KG1 (cell line): ENCODE measurements at places on chromosomes 1 and 21.

GRCh38 chr1:39590546-39590945 is 14.0 kb upstream of the PABPC4 start:
- DNase-seq, result no peak

- no peak for DNase-seq
Measured at GRCh38 chr1:160022330-160023310, 9.2 kb downstream of the PIGM start.

DNA sequence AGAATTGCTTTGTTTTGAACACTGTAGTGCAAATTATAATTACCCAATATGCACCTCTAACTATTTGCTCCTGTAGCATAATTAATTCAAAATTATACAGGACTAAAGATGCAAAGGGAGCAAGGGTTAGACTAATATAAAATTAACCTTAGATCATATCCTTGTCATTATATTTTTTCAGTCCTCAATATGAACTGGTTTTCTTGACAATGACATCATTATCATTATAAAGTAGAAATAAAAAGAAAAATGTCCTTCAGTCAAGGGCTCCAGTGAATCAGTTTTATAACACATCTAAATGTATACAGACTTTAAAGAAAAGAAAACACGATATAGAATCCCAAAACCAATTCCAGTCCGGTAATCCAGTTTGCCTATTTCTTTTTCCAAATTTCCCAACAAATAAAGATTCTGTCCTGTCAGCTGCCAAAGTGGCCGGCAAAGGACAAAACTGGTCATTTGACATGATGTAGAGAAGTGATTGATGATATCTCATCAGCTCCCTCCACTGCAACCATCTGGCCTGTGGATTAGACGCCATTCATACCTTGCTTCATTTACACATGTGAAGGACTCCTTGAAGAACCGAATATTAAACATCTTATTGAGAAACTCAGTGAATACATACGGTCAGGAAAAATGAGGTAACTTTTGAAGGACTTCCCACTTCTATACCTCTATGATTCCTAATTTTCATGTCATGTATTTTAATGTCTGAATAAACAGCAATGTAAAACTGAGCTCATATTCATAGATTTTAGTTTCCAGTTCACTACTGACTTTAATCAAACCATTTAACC is 15.5 kb downstream of the DPYD start:
- no peak for DNase-seq

DNA sequence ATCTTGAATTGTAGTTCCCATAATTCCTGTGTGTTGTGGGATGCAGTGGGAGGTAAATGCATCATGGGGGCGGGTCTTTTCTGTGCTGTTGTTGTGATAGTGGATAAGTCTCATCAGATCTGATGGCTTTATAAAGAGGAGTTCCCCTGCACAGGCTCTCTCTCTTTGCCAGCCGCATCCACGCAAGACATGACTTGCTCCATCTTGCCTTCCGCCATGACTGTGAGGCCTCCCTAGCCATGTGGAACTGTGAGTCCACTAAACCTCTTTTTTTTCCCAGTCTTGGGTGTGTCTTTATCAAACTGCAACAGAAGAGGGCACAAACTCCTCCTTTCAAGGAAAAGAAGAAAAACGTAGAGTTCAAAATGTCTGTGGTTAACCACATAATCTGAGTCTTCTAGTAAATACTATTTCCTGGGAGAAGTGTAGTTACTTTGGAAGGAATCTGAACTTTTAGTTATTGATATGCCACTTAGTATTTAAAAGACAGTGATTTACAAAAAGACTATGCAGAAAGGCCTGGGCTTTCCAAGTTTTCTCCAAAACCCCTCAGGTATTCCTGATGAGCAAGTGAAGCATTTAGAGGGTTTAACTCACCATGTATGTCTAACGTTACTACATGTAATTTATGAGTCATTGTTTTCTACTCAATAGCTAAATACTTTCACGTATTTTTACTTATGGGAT is 10.0 kb downstream of the ADAMTS1 start:
- DNase-seq, result no peak

DNA sequence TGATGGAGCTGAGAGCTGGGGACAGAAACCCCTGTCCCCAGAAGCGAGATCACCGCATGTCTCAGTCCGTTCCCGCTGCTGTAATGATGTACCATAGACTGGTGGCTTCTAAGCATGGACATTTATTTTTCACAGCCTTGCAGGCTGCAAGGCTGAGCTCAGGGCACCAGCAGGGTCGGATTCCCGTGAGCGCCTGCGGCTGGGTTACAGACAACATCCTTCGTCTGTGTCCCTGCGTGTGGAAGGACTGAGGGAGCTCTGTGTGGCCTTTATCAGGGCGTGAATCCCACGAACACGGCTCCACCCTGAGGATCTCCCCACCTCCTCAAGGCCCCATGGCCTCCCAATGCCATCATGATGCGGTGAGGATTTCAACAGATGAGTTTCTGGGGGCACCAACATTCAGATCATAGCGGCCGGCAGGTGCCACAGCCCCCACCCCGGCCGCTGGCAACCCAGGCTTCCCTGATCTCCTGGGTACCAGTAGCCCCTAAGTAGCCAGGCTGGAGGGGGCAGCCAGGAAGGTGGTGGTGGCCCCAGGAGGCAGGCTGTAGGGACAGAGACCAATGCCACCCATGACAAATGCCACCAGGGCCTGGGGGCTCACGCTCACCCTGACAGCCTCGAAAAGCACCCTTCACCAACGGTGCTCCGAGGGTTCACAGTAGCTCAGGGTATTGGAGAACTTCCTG is 104.4 kb downstream of the CRYAA start:
- DNase-seq, result no peak

DNA sequence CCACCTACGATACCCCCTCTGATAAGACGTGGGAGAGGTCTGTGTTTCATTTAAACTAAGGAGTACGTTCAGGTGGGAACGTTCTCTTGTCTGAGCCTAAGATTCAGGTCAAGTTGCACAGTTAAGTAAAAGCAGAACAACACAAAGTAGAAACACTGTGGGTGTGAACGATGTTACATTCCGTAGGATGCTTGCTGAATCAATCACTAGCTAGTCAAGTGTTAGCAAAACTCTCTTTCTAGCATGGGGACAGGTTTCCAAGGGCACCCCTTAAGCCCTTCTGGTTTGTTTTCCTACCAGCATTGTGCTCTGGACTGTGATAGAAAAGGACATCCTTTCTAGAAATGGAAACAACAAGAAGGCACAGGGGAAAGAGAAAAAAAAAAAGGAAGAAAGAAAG is 13.3 kb downstream of the C1orf162 start:
- no peak for DNase-seq

DNA sequence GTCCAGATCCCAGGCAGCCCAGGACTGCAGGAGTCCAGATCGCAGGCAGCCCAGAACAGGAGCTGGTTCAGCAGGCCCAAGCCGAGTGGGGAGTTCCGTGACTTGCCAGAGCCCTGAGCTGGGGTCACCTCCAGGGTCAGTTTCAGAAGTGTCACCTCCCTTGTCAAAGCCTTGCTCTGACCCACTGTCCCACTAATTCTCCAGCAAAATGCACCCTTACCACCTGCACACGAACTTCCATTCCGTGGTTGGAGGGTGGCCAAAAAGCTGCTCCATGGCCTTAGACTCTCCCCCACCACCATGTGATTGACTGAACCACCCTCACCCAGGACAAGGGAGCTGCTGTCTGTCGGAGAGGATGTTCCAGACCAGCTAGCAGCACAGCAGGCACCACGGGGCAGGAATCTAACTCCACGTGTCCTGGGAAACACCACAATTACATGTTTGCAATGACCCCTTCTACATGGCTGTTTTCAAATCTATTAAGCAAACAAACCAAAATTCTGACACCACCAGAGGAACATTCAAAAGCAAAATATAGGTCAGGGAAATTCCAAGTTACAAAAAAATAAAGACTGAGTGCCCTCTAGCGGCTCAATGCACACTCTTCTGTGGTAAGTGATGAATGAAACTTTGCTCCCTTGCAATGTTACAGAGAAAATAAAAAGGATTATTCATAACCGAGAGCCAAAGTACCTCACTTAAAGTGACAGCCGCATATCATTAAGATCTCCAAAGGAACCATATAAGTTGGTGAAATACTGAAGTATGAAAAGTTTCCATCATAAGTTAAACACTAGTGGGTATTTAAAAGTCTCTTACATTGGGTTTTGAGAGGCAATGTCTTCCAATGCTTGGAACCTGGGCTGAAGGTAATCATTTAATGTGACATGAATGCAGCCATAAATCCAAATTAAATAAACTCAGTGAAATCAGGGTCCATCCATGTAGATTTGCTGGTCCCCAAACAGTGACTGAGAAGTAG is 76.3 kb downstream of the NPHP4 start:
- no peak for DNase-seq

GRCh38 chr21:42151148-42151947 is 67.6 kb upstream of the ABCG1 start:
- no peak for DNase-seq

- DNase-seq, result no peak
Measured at GRCh38 chr1:46343351-46343695, 2.7 kb downstream of the NSUN4 start.

DNA sequence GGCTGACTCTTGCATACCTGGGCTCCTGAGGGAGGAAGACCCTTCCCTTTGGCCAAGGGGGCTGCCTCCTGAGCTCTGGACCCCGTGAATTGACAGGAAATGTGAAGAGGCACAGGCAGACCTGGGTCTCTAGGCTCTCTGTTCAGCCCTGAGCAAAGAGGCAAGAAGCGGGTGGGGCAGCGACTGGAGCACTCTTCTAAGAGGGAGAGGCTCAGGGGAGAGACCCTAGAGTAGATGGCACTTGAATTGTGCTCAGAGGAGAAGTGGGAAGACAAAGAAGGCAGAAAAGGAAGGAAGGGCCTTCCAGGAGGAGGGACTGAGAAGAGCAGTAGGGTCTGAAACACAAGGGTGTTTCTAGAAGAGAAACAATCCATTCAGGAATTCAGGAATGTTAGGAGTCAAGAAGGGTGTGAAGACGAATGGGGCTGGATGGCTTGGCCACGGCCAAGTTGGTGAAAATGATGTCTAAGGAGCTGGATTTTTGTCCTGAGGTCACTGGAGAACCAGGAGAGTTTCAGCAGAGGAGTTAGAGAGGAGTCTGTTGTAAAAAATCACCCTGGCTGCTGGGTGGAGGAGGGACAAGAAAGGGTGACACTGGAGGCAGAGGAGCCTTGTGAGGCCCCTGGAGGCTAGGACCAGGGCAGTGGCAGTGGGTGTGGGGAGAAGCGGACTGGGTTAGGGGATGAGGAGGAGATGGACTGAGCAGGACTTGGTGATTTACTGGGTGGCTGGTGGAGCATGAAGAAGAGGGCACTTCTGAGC is 5.3 kb downstream of the TIE1 start:
- no peak for DNase-seq

- no peak for DNase-seq
Measured at GRCh38 chr1:114696810-114697209, 1.5 kb upstream of the AMPD1 start.

- DNase-seq, result no peak
Measured at GRCh38 chr21:37711286-37711829, 204.9 kb downstream of the KCNJ6 start.

GRCh38 chr1:242189591-242189990 is 190.7 kb upstream of the MAP1LC3C start:
- no peak for DNase-seq

DNA sequence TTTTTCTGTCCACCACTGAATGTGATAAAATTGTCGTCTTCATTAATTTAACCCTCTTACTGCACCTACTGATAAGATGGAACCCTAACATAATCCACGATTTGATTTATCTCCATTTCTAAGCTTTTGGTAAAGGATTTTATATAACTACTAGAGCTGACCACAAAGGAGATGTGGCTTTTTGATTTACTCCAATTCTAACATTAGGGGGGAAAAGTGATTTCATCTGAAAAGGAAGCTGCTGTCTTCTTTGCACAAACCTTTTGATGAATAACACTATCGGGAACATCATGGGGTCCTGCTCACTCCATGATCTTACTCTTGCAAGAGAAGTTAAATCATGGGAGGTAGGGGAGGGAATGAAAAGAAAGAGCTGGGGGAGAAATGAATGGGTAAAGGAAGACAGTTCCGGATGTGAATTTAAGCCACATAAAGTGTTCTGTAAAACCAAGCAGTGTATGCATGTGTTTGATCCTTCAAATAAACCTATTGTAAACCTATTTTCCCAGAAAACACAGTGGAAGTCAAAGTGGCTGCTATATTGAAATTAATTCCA is 161.8 kb downstream of the GABPA start:
- DNase-seq, result no peak

DNA sequence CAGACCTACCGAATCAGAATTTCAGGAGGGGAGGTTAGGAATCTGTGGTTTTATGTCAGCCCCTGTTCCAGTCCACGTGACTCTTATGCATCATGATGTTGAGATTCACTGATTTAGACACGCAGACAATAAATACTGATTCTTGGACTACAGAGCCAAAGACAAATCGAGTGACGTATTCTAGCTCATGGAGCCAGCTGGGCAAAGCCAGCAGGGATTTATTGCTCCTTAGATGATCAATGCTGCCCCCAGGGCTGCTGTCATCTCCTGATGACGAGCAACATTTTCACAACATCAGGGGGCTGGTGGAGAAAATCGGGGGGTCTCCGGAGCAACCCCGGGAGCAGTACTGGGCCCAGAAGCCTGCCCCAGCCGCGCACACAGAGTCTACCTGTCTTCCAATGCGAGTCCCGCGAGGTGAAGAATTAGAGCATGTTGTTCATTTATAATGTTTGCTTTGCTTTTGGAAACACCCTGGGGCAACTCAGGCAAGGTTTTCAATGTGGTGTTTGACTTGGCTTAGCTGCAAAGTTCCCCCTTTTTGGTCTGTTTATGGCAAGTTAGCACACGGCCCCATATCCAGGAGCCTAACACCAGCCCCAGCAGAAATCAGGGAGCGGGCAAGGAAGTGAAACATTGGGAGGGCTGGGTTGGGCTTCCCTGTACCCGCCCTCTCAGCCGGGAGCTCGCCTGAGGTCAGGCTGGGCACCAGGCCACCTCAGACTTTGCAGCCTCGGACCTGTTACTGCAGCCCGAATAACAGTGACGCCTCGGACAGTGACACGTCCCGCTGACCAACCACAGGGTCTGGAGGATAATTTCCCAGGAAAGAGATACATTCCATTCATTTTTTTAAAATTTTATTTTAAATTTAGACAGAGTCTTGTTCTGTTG is 19.9 kb upstream of the CLDN14 start:
- no peak for DNase-seq

DNA sequence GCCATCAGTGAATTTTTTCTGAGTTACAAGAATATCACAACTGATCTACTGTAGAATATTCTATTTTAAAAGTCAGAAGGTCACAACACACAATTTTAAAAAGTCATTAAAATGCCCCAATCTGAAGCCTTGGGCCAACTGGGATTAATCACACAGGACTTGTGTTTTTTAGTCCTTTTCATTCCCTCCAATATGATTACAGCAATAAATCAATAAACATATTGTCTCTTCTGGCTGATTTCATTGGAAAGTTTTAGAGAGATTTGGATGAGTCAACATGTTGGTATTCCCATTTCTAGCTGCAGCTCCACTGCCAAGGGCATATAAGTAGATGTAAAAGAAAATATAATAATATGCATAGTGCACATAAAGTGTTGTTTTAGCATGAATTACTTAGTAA is 85.8 kb downstream of the NIBAN1 start:
- DNase-seq, result no peak

DNA sequence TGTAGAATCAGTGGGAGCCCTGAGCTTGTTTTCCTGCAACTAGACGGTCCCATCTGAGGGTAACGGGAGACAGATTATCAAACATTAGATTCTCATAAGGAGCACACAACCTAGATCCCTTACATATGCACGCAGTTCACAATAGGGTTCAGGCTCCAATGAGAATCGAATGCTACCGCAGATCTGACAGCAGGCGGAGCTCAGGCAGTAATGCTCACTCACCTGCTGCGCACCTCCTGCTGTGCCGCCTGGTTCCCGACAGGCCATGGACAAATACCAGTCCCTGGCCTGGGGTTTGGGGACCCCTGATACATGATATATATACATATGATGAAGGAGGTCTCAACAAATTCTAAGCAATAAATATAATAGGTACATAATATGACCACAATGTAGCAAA is 19.7 kb upstream of the SMIM12 start:
- no peak for DNase-seq
